ENCODE measurements at places on chromosomes 13 and 19.

GRCh38 chr19:35265900-35266519, 2.8 kb upstream of the USF2 start:
- DNase-seq = no peak

DNA sequence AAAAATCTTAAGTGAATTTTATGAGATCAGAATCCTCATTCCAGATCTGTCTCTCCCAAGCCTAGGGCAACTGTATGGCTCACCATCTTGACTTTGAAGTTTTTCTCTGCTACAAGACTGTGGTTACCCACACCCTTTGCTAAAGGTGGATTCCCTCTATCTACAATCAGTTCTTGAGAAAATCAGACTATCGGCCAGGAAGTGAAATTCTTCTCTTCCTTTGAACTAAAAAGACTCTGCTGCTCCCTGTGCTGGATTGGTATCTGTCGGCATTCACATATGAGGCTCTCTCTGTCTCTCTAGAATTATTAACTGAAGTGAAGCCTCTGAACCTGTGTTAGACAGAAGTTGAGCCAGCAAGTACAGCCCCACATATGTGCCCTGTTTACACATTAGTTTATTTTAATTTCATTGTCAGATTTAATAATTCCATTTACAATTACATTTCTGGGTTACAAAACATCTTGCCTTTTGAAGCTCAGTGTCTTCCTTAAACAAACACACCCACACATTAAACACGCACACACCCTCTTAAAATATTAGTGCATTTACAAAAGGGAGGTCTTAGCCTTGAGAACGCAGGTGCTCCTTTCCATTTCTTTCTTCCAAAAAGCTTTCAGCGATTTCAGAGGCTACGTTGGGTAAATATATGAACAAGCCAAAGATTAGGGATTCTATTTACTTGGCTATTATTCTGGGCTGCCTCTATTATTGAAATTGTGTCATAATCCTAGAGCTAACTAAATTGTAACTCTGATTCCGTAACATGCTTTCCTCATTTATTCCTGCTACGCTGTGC, 145.7 kb downstream of the MIPEP start:
- no peak for DNase-seq

GRCh38 chr13:112159575-112160547, 92.9 kb downstream of the SOX1 start:
- DNase-seq = no peak

DNA sequence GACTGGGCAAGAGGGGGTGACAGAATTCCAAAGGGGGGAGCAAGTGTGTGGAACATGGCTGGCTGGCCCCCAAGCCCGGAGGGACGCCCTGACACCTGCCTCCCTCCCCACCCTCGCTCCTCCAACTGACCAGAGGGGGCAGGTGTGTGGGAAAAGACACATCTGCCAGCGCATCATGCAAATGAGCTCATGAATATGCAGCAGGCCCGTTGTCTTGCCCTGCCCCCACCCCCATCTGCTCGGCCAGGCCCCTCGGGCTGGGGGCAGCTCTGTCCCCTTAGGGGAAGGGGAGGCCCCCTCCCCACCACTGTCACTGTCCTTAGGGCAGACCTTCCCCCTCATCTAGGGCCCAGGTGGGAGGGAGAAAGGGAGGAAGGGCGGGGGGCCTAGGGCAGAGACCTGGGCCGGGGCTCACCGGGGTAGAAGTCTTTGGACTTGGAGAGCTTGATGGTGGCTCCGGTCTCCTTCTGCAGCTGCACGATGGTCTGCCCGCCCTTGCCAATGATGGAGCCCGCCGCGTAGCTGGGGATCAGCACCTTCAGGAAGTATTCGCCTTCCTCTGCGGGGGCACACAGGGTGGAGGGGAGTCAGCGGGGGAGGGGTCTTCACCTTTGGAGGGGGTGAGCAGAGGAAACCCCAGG, 12.9 kb downstream of the NOVA2 start:
- no peak for DNase-seq

- no peak for DNase-seq
Observed at GRCh38 chr19:46192992-46193650, 36.4 kb upstream of the IGFL1 start.

GRCh38 chr19:14764401-14764800, 14.0 kb downstream of the ADGRE2 start:
- no peak for DNase-seq

DNA sequence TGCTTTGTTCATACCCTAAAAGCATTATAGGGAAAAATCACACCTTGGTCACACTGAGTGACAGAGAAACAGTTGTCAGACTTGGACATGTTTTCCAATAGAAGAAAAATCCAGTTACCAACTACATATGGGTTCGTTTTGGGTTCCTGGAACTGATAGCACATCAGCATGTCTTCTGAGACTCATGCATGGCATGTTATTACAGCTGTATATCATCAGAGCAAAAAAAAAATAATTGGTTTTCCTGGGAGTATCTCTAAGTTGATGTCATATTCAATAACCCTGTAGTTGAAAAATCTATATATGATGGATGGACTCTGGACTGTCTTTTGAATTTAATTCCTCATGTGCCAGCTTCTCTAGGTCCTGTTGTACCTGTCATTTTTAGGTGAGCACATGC, 211.6 kb downstream of the DNAJC15 start:
- DNase-seq = no peak

GRCh38 chr19:17447704-17448130, 751 bp downstream of the TMEM221 start:
- no peak for DNase-seq

DNA sequence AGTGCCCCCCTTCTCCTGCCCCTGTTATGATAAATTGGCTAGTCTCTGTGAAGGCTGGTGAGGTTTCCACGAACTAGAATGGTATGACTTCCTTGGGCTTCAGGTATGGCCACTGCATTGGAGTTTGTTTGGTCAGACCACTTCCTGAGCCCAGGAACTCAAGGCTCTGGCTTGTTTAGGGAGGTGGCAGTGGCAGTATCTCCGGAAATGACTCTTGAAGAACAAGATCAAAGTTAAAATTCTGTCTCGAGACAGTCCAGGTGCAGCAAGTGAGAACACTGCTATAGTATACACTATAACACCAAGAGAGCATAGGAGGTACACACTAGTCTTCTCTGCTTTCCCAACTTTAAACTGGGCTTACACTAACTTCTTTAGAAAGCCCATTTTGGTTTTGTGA, 309.1 kb downstream of the KLF12 start:
- no peak for DNase-seq

DNA sequence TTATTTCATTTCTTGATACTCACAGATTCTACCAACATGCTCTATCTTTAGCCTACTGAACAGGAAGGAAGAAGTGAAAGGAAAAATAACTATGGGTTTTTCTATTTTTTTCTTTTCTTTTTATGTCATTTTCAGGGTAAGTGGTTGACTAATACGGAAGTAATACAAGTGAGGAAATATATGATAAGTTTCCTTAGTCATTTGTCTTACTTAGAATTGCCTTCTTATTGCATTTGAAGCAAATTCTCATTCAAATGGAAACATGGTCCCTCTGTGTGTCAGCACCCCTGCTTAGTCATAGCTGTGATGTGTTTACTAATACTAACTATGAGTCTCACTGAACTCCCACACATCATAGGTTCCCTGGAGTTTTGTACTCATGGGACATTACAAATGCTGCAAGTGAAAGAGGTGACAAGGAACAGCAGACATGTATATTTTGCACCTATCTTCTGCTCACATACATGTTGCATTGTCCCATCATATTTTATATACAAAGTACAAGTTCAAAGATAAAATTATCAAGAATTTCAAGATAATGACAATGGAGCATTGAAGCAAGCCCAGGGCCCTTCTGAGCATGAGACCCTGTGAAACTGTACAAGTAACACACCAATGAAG, 60.1 kb downstream of the DCT start:
- peak; percentile 34 for DNase-seq

DNA sequence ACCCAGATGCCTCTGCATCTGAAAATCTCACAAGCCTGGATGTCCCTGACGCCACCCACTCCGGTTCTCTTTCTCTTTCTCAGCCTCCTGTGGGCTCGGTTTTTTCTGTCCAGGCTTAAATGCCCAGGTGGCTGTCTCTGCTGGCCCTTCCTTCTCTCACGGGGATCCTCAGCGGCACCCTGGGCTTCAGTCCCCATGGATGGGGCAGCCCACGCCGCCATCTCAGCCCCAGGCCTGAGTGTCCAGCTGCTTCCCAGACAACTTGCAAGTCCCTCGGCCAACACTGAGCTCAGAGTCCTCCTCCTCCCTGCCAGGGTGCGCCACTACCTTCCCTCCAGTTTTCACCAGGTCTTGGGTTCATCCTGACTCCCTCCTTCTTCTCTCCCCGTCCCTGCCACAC, 6.4 kb downstream of the FBN3 start:
- no peak for DNase-seq

DNA sequence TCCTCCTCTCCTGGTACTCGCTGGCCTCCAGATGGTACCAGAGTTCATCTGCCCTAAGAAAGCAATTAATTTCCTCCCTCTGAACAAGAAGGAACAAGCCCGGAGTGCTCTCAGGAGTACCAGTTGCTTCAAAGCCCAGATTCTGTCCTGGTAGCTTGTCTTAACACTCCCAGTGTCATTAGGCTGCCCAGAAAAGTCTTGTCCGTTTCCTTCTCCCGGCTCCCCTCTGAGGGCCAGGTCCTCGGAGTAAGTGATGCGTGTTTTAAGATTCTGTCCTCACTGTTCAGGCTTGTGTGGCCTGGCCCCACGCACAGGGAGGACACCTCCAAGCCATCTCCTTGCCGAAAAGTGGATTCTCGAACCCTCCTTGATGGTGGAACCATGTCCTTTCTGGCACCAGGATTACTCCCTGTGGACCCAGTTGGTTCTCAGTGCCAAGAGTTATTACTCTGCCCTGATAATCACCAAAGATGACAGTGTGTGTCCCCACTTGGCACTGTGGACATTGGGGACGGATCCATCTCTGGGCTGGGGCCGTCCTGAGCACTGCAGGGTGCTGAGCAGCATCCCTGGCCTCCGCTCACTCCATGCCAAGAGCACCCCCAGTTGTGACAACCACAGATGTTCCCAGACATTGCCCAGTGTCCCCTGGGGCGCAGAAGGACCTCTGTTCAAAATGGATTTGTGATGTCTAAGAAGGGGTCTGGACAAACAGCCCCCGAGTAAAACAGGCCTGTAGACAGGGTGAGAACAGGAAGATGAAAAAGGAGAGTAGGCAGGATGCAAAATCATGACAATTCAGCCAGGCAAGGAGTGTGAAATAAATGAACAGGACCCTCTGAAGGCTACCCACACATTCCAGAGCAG, 52.4 kb downstream of the RFX2 start:
- DNase-seq = no peak

DNA sequence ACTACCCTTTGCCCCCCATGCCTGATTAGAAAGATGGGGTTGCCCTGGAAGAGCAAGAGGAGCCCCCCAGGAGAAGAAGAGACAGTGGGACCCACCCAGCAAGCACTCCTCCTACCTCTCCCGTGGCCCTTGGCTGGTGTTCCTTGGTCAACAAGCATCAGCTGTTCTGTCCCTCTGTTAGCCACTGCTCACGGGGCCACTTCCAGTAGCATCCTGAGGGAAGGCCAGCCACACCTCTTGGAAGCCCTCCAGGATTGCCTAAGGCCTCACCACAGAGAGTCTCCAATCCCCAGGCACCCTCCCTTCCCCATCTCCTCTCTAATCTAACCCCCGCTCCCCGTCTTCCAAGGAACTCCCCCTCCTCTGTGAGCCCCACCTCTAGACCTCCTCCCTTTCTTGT, 15.1 kb upstream of the DPP9 start:
- DNase-seq = no peak

- no peak for DNase-seq
Observed at GRCh38 chr19:5048727-5049553, 80.0 kb downstream of the KDM4B start.

GRCh38 chr13:84865783-84866221, 933.4 kb downstream of the SLITRK6 start:
- DNase-seq = no peak

- DNase-seq = no peak
Observed at GRCh38 chr13:71828117-71828516, 38.9 kb downstream of the DACH1 start.

DNA sequence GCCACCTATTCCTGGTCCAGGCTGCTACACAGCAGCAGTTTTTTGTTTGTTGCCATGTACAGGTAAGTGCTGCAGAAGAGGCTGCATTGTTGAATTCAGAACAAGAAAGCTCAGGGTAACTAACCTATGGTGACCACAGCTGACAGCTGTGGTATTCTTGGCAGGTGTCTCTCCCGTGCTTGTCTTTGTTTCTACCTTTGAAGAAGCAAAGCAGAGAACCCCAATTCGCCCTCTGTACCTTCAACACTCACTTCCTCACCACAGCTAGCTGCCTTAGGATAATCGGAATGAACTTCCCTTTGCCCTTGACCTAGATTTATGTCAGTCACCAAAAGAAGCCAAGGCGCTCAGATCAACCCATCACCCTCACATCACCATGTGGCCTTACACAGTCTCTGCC, 1703.3 kb upstream of the SLC10A2 start:
- no peak for DNase-seq

DNA sequence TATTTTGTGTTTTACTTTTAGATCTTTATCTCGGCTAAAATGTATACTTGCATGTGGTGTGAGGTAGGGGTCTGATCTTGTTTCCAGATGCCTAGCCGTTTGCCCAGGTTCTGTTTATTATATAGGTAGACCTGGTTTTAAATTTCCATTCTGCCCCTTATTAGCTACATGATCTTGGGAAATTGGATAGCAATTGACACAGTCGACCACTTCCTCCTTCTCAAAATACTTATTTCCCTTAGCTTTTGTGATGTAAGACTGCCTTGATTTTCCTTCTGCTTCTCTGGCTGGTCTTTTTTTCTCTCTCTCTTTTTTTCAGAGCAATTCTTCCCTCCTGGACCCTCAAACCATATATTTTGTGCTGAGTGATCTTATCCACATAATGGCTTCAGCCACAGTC, 3.0 kb upstream of the PGLYRP1 start:
- no peak for DNase-seq

- DNase-seq = no peak
Observed at GRCh38 chr13:66659701-66660467, 570.3 kb downstream of the PCDH9 start.

DNA sequence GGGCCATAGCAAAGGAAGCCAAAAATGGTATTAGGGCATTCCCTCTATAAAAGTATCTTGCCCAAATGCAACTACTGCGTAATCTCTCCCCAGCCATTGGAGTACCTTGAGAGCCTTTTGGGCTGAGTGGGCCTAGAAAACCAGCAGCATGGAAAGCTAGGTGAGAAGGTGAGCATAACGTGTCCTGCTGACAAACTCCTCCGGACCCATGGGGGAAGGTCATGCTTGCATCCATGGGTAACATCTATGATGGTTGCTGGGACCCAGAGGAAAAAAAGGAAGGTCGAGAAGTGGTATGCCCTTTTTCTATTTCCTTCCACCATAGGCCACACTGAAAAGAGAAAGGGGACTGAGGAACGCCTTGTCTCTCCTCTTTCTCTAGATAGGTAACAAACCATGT, 57.4 kb downstream of the ZNF728 start:
- no peak for DNase-seq

GRCh38 chr13:34358811-34359513, 541.0 kb downstream of the RFC3 start:
- DNase-seq = no peak

GRCh38 chr19:58450856-58451357, 515 bp upstream of the ZNF324B start:
- no peak for DNase-seq
